ENCODE measurements at places on chromosomes 1 and 21. TPM values are rescaled to one million over a fixed set of nuclear protein-coding genes. Genes with fewer than 3 reads are reported as not detected.

- DNase-seq: no peak
These were observed 32.0 kb downstream of the SLC45A1 start for GRCh38 chr1:8349961-8350360.

DNA sequence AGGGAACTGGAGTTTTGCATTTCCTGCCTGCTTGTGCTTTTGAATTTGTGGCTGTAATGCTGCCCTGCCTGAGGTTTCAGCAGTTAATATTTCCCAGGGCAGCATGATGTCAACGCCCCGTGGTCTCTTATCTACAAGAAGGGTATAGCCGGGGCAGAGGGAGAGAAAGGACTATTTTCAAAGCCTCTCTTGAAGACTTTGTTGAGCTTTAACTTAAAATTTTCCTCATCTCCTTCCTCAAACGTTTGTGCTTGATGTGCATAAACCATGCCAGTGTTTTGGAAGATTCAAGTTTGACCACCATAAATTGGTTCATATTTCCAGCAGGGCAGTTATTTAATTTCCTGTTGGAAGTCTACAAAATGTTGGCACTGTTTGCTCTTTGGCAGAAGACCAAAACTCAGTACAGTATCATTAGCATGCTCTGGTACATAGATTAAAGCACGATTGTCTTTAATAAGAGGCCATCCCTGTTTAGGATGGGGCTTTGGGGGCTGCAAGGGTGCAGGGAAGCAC lies 43.4 kb downstream of the ROR1 start:
- DNase-seq: peak; percentile 54

DNA sequence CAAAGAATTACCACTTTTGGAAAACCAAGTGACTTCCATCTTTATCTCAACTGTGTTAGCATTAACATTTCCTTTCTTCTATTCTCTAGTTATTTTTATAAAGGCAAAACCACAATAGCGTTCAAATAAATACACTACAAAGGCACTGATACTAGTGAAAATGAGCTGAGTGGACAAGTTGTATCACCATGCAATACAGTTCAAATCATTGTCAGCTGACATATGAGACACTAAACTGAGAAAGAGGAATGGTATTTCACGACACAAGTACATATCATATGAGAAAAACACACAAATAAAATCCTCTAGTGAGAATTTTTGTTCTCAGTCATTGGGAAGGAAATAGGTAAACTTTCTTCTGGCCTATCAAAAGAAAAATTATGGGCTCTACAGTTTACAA lies 26.2 kb downstream of the ENAH start:
- no peak for DNase-seq

DNA sequence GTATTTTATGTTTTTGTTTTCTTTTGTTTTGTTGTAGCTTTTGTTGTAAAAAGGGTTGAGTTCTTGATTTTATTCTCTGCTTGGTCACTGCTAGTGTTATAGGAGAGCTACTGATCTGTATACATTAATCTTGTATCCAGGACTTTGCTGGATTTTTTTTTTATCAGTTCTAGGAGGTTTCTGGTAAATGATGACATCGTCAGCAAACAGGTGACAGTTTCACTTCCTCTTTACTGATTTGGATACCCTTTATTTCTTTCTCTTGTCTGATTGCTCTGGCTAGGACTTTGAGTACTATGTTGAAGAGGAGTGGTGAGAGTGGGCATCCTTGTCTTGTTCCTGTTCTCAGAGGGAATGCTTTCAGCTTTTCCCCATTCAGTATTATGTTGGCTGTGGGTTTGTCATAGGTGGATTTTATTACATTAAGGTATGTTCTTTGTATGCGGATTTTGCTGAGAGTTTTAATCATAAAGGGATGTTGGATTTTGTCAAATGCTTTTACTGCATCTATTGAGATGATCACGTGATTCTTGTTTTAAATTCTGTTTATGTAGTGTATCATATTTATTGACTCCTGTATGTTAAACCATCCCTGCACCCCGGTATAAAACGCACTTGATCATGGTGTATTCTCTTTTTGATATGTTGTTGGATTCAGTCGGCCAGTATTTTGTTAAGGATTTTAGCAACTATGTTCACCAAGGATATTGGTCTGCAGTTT lies 905.7 kb downstream of the LTN1 start:
- no peak for DNase-seq

DNA sequence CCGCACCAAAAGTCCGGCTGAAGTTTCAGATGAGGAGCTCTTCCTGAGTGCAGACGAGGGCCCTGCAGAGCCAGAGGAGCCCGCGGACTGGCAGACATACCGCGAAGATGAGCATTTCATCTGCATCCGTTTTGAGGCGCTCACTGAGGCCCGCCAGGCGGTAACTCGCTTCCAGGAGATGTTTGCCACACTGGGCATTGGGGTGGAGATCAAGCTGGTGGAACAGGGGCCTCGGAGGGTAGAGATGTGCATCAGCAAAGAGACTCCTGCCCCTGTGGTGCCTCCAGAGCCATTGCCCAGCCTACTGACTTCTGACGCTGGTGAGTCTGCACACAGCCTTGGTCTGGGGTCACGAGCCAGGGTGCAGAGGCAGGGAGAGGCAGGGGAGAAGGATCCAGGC lies 84.7 kb downstream of the TRIM11 start:
- no peak for DNase-seq

GRCh38 chr1:43008115-43009060 lies 49.7 kb upstream of the SLC2A1 start:
- DNase-seq: no peak

The FOXO6 gene
- total RNA-seq: 0.38 TPM

The TFF2 gene
- total RNA-seq: not detected

The CA6 gene
- total RNA-seq: not detected

The ADAM30 gene
- not detected for total RNA-seq

The AXDND1 gene
- total RNA-seq: not detected

The GON4L gene
- total RNA-seq: 58.7 TPM

Data from endothelial cell of umbilical vein (primary cell).